NCI-H2227 treated with DMSO at 0.1 percent for 48 hours (cell line): ENCODE measurements at places on chromosomes 6 and 20.
A peak's percentile ranks its signal among the peaks of the same experiment; 100 is the strongest.

GRCh38 chr6:83199863-83200225, 6.7 kb downstream of the RWDD2A start:
- DNase-seq, result no peak

GRCh38 chr20:63258781-63259180, 4.5 kb upstream of the NKAIN4 start:
- DNase-seq, result no peak

DNA sequence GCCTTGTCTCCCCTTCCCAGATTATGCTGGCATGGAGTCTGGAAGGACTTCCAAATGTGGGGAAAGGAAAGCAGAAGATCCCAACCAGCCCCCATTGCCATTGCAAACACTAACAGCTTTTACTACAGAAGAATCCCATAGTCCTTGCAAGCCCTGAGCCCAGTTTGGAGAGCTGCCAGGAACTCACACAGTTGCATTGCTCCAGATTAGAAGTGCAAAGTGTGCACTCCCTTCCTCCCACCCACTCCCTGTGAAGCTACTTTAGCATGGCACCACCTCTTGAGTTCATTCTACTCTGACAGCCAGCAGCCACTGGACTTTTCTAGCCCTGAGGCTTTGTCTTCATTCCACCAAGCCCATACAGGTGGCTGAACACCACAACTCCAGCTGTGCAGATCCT, 67.6 kb downstream of the SLC22A2 start:
- DNase-seq, result no peak

GRCh38 chr20:56200456-56200855, 48.1 kb upstream of the MC3R start:
- DNase-seq, result no peak

GRCh38 chr6:92777146-92777740, 642.1 kb downstream of the EPHA7 start:
- peak; percentile 11 for DNase-seq

GRCh38 chr6:138815797-138816528, 20.1 kb downstream of the ECT2L start:
- DNase-seq, result peak; percentile 33

GRCh38 chr6:147621961-147622360, 113.5 kb downstream of the SAMD5 start:
- no peak for DNase-seq

- no peak for DNase-seq
Measured at GRCh38 chr6:11393713-11394627, 143.6 kb upstream of the TMEM170B start.

GRCh38 chr6:141244366-141244765, 888.4 kb upstream of the GJE1 start:
- no peak for DNase-seq

DNA sequence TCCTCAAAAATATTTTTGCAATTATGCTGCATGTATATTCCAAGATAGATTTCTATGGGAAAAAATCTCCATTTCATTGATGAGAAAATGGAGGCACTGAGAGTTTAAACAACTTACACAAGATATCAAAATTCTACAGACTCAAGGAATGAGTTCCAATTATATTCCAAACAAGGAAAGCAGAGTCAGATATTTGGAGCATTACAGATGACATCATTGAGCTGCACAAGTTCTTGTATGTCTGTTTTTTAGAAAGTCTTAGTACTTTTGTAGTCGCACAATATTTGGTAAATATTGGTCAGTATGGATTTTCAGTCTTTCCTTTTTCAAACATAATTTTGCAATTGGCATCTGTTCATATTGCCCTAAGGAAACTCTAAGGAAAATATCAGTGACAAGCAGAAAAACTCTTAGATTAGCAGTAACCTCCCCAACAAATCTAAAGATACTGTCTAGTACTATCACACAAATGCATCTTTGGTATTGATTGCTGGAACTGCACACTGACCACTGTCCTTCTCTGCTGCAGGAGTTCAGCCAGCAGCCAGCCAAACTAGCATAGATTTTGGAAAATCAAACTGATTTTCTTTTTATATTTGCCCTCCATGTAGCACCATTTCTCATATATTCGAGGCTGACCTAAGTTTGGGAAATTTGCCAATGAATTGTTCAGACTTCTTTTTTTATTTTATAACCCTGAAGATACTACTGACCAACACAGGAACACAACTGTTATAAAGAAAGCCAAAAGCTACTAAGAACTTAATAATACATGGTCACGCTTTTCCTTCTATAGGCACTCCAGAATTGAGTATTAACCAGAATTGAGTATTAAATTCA, 51.7 kb upstream of the TBX18 start:
- DNase-seq, result no peak

- no peak for DNase-seq
Measured at GRCh38 chr6:108360919-108361311, 66.1 kb downstream of the AFG1L start.

DNA sequence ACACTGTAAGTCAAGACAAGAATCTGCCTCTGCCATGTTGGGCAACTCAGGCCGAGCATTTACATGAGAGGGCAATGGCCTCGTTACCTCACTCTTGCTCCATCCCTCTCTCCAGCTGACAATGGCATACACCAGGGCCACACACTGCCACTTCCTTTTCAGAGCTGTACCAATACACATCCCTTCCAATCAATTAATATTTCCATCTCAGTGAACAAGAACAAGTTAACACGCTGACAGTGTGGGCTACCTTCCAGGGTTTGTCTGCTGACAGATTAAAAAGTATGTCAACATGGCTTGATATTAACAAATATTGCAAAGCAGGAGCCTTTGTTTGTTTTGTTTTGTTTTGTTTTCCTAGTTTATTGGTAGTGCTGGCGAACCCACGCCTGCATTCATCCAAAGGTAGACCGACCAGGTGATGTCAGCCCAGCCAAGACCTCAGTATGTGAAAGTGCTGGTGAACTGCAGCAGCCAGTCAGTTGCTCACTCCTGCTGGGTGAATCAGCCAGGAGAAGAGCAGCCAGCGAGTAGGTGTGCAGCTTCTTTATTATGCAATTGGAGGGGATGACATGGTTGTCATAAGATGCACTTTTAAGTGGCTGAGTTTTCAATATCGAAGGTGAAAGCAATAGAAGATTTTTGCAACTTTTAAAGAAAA, 487.3 kb upstream of the JARID2 start:
- no peak for DNase-seq

- DNase-seq, result no peak
Measured at GRCh38 chr20:12535316-12535715, 473.5 kb upstream of the SPTLC3 start.

GRCh38 chr20:16147216-16147615, 426.0 kb downstream of the KIF16B start:
- DNase-seq, result no peak

DNA sequence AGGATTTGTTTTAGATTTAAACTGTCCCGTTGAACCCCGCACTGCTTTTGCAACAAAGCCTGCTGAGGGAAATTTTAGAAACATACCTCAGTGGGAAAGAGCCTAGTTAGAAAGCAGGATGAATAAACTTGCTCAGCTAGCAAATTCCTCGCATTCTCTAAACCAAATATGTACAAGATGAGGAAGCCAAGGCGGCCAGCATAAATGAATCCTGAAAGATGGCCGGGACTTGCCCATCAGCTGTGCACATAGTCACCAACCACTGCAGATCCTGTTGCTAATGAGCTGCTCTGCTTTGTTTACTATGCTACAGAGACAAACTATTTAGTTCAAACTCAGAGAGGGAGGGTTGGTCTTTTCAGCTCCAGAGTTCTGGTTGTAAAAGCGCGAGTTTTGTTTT, 49.0 kb downstream of the TMEM170B start:
- no peak for DNase-seq

DNA sequence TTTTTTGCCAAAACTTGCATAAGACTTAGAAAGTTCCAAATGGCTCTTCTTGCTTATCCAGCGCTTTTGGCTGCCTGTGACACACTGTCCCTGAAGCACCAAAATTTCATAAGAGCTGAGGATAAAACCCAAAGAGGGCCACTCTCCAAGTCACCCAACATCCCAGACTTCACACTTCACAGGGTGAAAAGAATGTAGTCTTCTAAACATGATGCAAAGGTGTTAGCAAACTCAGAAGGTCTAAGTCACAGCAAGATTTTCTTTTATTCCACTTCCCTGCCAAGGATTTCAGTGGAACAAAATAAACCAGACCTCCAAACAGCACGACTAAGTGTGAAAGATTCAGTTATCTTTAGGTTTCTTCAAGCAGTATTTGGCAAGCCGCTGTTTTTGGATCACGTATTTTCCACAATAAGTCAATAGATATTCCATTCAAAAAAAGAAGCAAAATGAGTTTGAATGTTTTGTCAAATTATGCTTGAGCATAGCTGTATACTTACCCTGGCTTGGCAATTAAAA, 44.6 kb upstream of the CD93 start:
- no peak for DNase-seq

DNA sequence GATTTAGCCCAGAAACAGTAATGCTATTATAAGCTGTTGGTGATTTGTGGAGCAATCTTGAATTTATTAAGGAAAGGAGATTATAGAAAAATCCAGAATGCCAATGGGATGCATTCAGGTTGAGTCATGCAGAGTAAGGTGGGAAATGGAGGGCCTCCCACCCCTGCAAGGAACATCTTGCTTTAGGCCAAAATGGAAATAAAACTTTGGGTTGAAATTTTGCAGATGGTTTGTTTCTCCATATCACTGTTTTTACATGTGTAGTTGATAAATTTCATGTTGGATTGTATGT, 152.4 kb downstream of the BCAS1 start:
- DNase-seq, result no peak

DNA sequence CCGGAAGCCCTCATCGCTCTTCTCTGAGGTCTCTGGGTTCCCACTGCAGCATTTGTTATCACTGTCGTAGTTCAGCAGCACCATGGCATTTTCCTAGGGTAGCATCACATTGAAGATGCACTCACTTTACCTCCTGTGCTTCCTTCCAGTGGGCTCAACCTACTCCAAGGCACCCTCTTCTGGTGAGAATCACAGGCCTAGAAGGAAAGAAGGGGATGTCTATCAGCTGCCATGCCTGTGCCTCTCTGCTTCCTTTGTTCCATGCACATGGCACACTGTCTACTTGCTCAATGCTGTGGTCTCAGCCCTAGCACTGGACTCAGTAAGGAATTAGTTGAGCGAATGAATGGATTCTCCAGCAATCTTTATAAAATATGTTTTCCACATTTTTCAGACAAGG, 22.6 kb downstream of the CST4 start:
- no peak for DNase-seq

- DNase-seq, result peak; percentile 27
Measured at GRCh38 chr6:26268659-26269402, 96.2 kb upstream of the BTN3A2 start.

- DNase-seq, result no peak
Measured at GRCh38 chr6:142846459-142846831, 98.5 kb downstream of the HIVEP2 start.

GRCh38 chr20:56974499-56975250, 291.8 kb downstream of the BMP7 start:
- DNase-seq, result no peak

GRCh38 chr6:135537741-135538301, 40.3 kb upstream of the AHI1 start:
- DNase-seq, result no peak

GRCh38 chr6:64429926-64430325, 794.3 kb downstream of the PHF3 start:
- DNase-seq, result no peak

GRCh38 chr6:134002821-134003220, 49.6 kb downstream of the SLC2A12 start:
- DNase-seq, result no peak

GRCh38 chr6:3366596-3367413, 90.0 kb downstream of the SLC22A23 start:
- DNase-seq, result no peak

DNA sequence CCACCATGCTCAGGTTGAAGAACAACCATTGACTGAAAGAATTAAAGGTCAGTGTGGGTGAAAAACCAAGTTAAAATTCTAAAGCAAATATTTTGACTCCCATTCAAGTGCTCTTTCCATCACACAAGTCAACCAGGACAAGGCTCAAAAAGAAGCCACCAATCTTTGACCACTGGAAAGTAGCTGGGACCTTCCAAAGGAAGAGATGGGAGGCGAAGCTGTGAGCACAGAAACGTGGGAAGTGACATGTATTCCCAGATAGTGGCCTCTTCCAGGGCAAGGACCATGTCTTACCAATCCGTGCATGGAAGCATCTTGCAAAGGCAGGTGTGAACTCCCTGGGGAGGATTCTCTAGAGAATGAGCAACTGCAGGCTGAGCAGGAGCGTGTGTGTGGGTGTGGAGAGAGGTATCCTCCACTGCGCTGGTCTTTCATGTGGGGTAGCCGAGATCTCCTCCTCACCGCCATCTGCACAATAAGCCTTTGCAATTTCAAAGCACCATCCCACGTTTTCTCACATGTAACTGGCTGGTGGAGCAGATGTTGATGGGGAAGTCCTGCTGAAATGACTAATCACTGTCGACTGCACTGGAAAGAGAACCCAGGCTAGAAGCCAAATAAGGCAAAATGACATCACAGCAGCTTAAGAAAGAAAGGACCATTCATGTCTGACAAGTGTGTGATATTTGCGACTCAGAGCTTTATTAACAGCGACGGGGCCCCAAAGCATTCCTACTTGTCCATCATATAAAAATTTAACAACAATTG, 189.4 kb upstream of the RREB1 start:
- no peak for DNase-seq

- no peak for DNase-seq
Measured at GRCh38 chr6:74902846-74903245, 303.0 kb downstream of the COL12A1 start.

- no peak for DNase-seq
Measured at GRCh38 chr6:143112084-143112768, 51.5 kb downstream of the AIG1 start.

- no peak for DNase-seq
Measured at GRCh38 chr6:90072935-90073464, 178.7 kb downstream of the GJA10 start.

GRCh38 chr6:150006961-150007464, 18.3 kb downstream of the RAET1L start:
- DNase-seq, result no peak

DNA sequence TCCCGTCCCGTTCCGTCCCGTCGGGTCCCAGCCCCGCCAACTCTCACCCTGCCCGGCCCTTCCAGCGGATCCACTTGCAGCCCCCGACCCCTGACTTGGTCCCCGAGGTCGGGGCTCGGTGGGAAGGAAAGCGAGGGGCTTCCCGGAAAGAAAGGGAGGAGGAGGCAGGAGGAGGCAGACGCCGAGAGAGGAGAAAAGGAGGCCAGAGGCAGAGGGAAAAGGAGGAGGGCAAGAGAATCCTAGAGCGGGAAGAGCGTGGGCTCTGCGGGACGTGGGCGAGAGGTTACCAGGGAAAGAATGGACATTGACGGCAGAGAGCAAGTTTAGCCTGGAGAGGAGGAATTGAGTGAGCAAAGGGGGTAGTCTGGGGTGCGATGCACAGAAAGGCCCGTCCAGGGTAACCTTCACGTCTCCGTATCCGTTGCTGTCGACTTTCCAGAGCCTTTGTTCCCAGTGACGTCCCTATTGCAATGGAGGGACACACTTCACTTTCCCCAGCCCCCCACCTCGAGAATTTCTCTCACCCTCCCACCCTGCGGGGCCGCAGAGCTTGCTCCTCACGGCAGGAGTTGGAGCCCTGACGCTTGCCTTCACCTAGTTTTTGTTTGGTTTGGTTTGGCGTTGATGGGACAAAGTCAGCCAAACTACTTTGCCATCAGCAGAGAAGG, 477 bp upstream of the MOXD1 start:
- no peak for DNase-seq
